ENCODE measurements at places on chromosomes 7 and 10.

DNA sequence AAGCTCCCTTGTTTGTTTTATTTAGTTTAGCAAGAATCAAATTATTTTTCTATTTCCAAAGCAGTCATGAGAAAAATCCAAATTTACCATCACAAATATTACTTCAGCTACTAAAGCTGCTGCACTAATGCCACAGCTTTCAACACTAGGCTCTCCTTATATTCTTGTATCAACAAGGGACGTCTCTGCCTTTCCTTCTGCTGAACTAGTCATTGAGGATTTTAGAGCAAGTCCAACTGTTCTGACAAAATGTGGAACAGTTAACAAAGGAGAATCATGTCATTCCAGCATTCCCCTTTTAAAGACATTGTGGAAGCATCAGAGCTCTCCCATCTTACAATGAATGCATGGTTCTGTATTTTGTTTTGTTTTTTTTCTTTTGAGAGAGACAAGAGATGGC lies 28.6 kb downstream of the FAM13C start:
- no peak for DNase-seq

- no peak for DNase-seq
These were observed 4.7 kb upstream of the FRMPD2 start for GRCh38 chr10:48279081-48279751.

- DNase-seq = no peak
These were observed 42.7 kb downstream of the SNX10 start for GRCh38 chr7:26334166-26334859.

GRCh38 chr7:28329661-28330363 lies 82.5 kb upstream of the CREB5 start:
- DNase-seq = no peak

DNA sequence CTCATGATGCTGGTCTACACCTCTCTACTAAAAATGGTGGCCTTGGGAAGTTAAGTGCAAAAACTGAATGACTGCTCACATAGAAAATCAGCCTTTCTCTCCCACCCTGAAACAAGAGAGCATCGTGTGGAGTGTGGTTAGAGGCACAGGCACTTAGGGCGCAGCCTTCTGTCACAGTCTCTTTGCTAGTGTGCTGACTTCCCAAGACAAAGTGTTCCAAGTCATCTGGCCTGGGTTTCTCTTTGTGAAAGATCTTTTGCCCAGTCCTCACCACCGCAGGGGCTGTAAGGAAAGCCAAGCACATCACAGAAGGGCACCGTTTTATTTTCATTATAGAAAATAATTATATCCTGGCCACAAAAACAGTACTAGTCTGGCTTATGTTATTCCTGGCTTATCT lies 12.5 kb downstream of the STN1 start:
- DNase-seq = no peak

GRCh38 chr7:110027385-110027784 lies 1063.5 kb upstream of the LRRN3 start:
- no peak for DNase-seq

DNA sequence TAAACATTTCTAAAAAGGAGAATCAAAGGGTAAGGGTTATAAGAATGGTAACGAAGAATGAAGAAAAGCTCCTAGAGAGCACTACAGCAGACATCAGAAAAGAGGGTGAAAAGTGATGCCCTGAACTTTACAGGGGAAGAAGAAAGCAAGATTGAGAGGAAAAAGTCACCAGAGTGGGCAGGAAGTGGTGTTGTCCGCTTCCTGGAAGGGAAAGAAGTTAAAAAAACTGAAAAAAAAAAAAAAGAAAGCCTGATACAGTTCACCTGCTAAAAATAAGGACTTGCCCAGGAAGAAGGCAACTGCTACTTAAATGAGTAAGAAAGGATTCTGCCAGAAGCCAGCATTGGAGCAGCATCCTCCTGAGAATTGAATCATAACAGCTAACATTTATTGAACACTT lies 330.1 kb upstream of the PHF14 start:
- no peak for DNase-seq

DNA sequence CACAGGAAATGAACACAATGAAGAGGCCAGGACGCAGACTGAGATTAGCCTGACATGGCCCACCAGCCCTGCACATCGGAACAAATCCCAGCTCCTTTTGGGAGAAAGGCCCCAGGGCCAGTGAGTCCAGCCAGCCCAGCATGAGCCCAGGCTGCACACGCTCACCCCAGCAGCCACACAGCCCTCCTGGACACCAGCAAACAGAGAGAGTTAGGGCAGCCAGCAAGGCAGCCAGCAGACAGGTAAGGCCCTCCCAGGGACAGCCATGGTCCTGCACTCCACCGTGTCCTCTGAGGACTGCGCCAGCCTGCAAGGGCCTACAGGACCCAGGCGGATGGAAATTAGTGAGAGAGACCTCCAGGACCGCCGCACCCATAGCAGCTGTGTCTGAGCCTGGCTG lies 8.1 kb upstream of the GRID1 start:
- DNase-seq = peak; percentile 53

- no peak for DNase-seq
These were observed 349 bp upstream of the GNG11 start for GRCh38 chr7:93921186-93921585.

DNA sequence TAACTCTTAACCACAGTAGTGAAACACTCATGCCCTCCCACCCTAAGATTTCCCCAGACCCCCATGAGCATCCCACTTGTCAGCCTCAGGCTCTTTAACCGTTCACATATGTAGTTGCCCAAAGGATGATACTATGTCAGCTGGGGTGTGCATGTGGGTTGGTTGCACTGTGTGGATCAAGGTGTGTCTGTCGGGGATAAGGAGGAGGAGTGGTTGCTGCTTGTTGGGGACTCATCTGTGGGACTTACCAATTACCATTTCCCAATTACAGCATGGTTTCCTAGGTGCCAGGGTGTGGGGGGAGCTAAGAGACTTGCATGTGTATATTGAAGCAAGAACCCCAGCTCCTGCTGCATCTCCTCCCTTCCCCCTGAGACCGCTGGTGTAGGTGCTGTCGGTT lies 48.8 kb downstream of the CELF2 start:
- DNase-seq = no peak

All from upper lobe of right lung (tissue), 1 donor.